Endothelial cell (in vitro differentiated cells): ENCODE measurements at places on chromosomes 2 and 18.

DNA sequence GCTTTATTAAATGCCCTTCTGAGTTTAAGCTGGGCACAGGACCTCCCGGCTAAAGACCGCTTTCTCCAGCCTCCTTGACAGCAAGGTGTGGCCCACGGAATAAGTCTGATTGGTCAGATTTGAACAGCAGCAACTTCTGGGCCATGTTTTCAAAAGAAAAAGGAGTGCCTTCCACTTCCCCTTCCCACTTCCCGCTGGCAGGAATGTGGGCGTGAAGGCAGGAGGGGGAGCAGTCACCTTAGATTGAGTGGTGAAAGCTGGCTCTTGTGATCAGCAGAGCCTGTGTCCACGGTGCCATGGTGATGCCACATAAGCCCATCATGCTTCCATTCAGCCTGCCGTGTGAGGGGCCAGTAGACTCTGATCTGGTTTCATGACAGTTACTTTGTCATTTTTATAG lies 136.6 kb upstream of the GLI2 start:
- H3K27me3 ChIP-seq: peaks cover 9% of the 10 kb centered on the region
- peaks cover 10% of the 10 kb centered on the region for H3K4me1 ChIP-seq
- H3K4me3 ChIP-seq: no peak overlapping the region
- DNase-seq: no peak
- H3K36me3 ChIP-seq: peaks cover 5% of the 10 kb centered on the region

DNA sequence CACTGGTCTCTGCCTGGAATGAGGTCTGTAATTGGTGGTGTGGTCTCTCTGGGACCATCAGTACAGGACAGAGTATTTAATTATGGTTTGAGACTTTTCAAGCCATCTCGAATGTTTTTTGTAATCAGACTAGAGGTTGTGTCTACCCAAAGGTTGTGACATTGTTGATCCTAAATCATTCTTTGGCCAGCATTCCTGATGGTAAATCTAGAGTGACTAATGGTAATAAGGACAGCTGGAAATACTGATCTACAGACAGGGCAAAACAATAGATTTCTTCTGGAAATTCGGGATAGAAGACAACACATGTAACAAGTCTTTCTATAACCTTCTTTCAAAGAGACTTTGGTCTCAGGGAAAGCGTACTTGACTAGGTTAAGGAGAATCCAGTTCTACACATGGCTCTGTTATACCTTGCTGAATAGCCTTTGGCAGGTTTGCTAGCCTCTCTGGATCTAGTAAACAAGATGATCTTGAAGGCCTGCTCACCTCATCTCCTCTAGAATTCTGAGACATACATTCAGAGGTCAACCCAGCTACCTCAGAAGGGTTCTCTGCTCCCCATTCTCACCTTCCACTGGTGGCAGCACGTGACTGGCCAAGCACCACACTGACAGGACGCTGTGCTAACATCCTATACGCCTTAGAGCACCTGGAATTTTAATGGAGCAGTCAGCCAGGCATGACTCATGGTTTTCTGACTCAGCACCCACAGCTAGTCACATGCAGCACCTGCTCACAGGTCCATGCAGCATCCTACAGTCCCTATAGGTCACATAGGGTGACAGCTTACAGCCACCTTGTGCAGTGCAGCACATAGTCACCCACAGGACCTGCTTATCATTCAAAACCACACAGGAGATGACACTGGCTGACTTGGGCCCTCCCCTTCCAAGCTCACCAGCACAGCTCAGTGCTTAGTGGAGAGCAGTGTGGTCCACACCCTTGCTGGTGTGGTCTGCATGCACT lies 12.2 kb downstream of the PLB1 start:
- no peak overlapping the region for H3K27ac ChIP-seq
- peaks cover 6% of the 10 kb centered on the region for H3K4me1 ChIP-seq
- no peak overlapping the region for H3K4me3 ChIP-seq
- H3K36me3 ChIP-seq: no peaks in the 10 kb centered on the region
- H3K27me3 ChIP-seq: peaks cover 3% of the 10 kb centered on the region

DNA sequence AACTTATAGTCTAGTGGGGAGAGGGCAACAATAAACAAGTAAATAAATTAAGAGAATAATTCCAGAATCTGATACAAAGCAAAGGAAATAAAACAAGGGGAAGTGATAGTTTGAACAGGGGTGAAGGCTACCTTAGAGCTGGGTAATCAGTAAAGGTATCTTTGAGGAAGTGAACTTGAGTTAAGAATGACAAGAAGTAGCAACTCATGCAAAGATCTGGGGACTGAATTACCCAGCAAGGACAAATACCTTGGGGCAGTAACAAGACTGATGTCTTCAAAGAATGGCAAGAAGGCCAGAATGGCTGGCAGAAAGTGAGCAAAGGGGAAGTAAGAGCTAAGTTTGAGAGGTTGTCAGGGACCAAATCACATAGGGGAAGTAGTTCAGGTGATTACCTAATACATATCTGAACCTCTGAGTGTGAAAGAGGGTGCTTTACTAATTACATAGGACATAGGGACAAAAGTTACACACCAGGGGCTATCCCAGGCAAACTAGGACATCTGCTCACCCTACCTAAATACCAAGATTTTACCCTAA lies 244.6 kb upstream of the HNRNPA3 start:
- no peaks in the 10 kb centered on the region for H3K36me3 ChIP-seq
- DNase-seq: no peak
- no peak overlapping the region for H3K27ac ChIP-seq
- H3K27me3 ChIP-seq: peaks cover 2% of the 10 kb centered on the region
- no peak overlapping the region for H3K4me3 ChIP-seq

DNA sequence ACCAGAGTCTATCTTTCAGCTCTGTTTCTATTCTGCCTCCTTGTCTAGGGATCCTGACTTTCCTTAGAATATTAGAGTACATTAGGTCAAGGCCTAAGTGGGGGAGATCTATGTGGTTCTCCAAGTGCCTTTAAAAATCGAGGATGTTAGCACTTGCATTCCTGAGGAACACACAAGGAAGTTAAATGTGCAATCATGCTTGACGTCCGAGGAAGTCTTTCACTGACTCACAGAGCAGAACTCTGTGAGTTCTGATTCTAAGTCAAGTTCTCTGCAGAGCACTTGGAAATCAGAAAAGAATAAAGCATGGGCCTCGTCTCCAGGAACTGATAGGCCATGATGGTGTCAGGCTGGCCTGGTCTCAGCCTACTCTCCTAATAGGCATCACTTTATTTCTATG lies 17.2 kb downstream of the FHOD3 start:
- no peak overlapping the region for H3K27ac ChIP-seq
- peaks cover 19% of the 10 kb centered on the region for H3K4me1 ChIP-seq
- H3K27me3 ChIP-seq: no peaks in the 10 kb centered on the region
- DNase-seq: no peak
- no peaks in the 10 kb centered on the region for H3K36me3 ChIP-seq

- H3K27ac ChIP-seq: no peak overlapping the region
- no peaks in the 10 kb centered on the region for H3K4me1 ChIP-seq
- no peaks in the 10 kb centered on the region for H3K27me3 ChIP-seq
- no peaks in the 10 kb centered on the region for H3K36me3 ChIP-seq
- H3K4me3 ChIP-seq: no peak overlapping the region
- no peak for DNase-seq
Measured at GRCh38 chr2:220224691-220225543, 597.5 kb downstream of the SLC4A3 start.

DNA sequence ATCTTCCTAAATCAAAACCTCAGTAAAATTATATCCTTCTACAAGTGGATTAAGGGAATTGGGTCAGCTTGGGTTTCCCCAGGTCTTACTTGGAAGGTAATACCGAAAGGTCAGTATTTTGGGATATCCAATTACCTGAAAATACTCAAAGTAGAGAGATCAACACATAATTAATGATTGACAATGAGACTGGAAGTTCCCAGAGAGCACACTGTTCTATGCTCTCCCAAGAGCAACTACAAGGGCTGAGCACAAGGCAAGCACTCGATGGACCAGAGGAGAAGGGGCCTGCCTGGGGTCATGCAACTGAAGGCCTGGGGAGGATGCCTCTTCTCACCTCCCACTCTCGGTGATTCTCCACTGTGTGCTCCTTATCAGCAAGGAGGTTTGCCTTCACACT lies 159.2 kb upstream of the ACAA2 start:
- H3K27ac ChIP-seq: no peak overlapping the region
- no peaks in the 10 kb centered on the region for H3K36me3 ChIP-seq
- H3K4me1 ChIP-seq: peaks cover 12% of the 10 kb centered on the region
- H3K4me3 ChIP-seq: no peak overlapping the region
- H3K27me3 ChIP-seq: peaks cover 1% of the 10 kb centered on the region

DNA sequence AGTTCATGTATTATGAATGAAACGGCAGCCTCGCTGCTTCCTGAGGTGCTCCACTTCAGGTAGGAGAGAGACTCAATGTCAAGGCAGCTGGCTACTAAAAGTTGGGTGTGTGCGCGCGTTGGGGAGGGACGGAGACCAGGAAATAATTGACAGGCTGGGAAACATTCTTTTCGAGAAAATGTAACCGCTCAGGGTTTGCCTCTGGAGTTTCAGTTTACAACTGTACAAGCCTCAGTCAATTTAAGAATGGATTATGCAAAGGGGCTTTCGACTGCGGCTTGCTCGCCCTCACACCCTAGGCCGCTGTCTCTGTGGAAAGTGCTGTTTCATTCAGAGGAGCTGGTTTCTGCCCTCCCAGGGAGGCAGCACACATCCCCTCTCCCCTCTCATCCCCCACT lies 4.4 kb upstream of the SPRED2 start:
- DNase-seq: no peak
- peak overlapping the region; percentile 97 for H3K4me3 ChIP-seq
- peaks cover 13% of the 10 kb centered on the region for H3K4me1 ChIP-seq
- no peaks in the 10 kb centered on the region for H3K36me3 ChIP-seq

DNA sequence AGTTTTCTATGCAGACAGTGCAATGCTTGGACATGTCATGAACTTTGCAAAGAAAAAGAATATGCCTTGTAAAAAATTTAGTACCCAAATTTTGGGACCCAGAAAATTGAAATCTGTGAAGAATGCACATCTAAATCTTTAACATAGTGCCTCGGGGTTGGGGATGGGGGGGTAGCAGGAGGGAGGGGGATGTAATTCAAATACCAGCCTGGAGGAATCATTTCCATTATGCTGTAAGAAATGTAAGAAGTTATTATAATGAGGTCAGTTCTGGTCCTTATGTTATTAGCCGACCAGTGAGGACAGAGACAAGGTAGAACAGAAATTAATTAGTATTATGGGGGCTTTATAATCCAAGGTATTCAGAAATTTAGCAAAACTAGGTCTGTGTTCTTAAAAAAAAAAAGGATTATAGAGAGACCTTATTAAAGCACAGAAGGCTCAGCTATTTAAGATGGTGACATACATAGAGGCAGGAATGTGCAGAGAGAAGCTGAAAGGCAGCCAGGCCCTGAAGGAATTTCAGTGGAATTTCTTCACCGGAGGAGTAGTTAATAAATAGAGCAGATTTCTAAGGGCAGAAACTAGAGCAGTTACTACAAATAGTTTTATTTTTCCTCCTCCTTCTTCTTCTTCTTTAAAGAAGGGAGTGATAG lies 89.0 kb upstream of the RBMS1 start:
- no peak for DNase-seq
- H3K27ac ChIP-seq: no peak overlapping the region
- H3K27me3 ChIP-seq: peaks cover 2% of the 10 kb centered on the region
- H3K4me1 ChIP-seq: peaks cover 25% of the 10 kb centered on the region
- H3K36me3 ChIP-seq: peaks cover 3% of the 10 kb centered on the region

GRCh38 chr18:58287353-58288274 lies 243.6 kb downstream of the NEDD4L start:
- H3K36me3 ChIP-seq: peaks cover 3% of the 10 kb centered on the region
- peaks cover 27% of the 10 kb centered on the region for H3K4me1 ChIP-seq
- peak overlapping the region; percentile 49 for H3K27ac ChIP-seq
- H3K4me3 ChIP-seq: no peak overlapping the region

GRCh38 chr2:157227592-157227991 lies 29.9 kb upstream of the GALNT5 start:
- H3K4me1 ChIP-seq: no peaks in the 10 kb centered on the region
- no peaks in the 10 kb centered on the region for H3K27me3 ChIP-seq
- no peak overlapping the region for H3K4me3 ChIP-seq
- DNase-seq: no peak
- H3K36me3 ChIP-seq: no peaks in the 10 kb centered on the region

- no peaks in the 10 kb centered on the region for H3K4me1 ChIP-seq
- no peaks in the 10 kb centered on the region for H3K36me3 ChIP-seq
- H3K27ac ChIP-seq: no peak overlapping the region
- H3K4me3 ChIP-seq: no peak overlapping the region
- no peak for DNase-seq
Measured at GRCh38 chr18:57869221-57869620, 66.1 kb upstream of the ATP8B1 start.

DNA sequence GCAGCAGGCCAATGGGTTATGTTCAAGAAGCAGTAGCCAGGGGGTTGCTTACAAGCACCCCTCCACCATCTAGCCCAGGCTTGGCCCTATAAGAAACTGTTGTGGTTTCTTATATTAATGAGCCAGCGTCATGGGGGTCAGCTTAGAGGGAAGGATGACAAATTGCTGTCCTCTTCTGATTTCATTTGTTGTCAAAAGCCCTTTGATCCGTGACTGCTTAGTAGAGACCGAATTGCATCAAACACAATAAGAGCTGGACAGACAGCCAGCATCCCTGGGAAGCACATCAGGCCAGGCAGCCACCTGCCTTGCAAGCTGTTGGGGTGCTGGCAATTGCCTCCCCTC lies 206.6 kb upstream of the SETBP1 start:
- no peak overlapping the region for H3K4me3 ChIP-seq
- no peak for DNase-seq
- peaks cover 4% of the 10 kb centered on the region for H3K36me3 ChIP-seq
- H3K27ac ChIP-seq: no peak overlapping the region

DNA sequence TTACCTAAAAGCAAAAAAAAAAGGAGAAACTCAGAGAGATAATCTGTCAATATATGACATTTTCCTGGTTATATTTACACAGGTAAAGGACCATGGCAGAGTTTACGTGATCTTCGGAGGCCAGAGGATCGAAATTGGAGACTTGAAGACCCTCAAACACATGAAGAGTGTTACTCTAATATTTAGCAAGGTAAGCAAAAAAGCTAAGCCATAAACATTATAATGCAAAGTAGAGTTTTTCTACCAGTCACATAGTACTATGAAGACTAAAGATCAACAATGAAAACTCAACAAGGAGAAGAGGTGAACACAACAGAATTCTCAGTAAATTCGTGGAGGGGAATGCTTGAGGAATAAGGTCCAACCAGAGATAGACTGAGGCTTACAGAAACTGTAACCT lies 78.5 kb downstream of the L3MBTL4 start:
- H3K27ac ChIP-seq: no peak overlapping the region
- no peaks in the 10 kb centered on the region for H3K36me3 ChIP-seq
- DNase-seq: no peak
- H3K27me3 ChIP-seq: no peaks in the 10 kb centered on the region
- H3K4me1 ChIP-seq: no peaks in the 10 kb centered on the region
